ENCODE measurements at places on chromosomes 4 and X.

GRCh38 chr4:137647375-137647774 lies 115.1 kb upstream of the PCDH18 start:
- DNase-seq, result no peak

GRCh38 chrX:70444326-70444945 lies at the start of gene DLG3:
Gene DLG3 (plus strand): TSS chrX:70444835. CDS start chrX:70445202, 367 bp downstream.
- no peak for DNase-seq

- DNase-seq, result no peak
Observed at GRCh38 chr4:100422894-100423293, 94.9 kb downstream of the EMCN start.

DNA sequence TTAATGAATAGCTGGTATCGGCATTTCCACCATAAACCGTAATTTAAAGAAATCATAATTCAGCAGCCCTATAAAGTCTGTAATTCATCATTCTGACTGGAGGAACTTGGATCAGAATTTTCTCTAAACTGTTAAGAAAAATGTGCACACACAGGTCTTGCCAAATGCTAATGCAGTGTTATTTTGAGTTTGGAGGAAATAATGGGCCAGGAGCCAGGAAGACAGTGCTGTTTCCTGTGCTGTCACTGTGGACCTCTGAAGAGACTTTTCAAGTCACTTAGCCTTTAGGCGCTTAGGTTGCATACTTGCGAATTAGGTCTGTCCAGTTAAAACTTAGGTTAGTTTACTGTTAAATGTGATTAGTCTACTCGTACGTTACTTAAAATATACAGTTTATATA lies 137.5 kb upstream of the ANXA3 start:
- no peak for DNase-seq

- DNase-seq, result no peak
Observed at GRCh38 chr4:78242071-78242470, 184.9 kb downstream of the FRAS1 start.
